ENCODE measurements at places on chromosomes 7 and 10.

- peaks cover 18% of the 10 kb centered on the region for H3K4me1 ChIP-seq
- DNase-seq = no peak
- no peak overlapping the region for H3K4me3 ChIP-seq
- no peak overlapping the region for H3K27ac ChIP-seq
- no peaks in the 10 kb centered on the region for H3K36me3 ChIP-seq
Measured at GRCh38 chr7:76281006-76281705, 21.3 kb upstream of the HSPB1 start.

GRCh38 chr10:17644485-17644943 lies 563 bp downstream of the STAM start:
- peaks cover 42% of the 10 kb centered on the region for H3K4me1 ChIP-seq
- no peaks in the 10 kb centered on the region for H3K27me3 ChIP-seq
- peaks cover 8% of the 10 kb centered on the region for H3K36me3 ChIP-seq
- peak overlapping the region; percentile 90 for H3K4me3 ChIP-seq
- peak; percentile 33 for DNase-seq

DNA sequence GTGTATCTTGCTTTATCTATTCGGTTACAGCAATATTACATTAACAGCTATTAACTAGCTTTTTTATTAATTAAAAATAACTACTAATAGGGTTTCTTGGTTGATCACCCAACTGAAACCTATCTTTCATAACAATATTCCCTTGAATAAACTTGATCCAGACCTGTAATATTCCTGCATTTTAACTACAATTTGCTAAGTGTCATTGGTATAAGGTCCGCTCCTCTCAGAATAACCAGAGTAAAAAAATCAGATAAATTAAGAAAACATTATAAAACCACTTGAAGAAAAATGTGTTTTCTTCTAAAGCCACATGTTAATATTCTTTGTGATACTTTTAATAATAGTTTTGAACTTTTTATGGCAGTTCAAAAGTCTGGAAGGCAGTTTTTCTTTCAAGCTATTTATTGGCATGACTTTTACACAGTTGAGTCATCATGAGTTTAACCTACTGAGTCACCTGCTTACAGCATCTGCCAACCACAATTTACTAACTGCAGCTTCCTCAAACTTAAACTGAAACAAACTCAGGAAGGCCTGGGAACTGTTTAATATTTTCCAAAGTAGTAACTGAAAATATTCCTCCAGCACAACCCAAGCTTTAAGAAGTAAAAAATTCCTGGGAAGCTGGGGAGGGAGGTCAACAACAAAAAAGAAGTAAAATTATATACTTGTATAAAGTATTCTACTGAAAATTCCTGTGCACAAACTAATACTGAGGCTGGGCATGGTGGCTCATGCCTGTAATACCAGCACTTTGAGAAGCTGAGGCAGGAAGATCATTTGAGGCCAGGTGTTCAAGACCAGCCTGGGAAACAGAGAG lies 103.2 kb downstream of the NRBF2 start:
- H3K36me3 ChIP-seq = peaks cover 3% of the 10 kb centered on the region
- H3K27ac ChIP-seq = peak overlapping the region; percentile 88
- DNase-seq = peak; percentile 89

DNA sequence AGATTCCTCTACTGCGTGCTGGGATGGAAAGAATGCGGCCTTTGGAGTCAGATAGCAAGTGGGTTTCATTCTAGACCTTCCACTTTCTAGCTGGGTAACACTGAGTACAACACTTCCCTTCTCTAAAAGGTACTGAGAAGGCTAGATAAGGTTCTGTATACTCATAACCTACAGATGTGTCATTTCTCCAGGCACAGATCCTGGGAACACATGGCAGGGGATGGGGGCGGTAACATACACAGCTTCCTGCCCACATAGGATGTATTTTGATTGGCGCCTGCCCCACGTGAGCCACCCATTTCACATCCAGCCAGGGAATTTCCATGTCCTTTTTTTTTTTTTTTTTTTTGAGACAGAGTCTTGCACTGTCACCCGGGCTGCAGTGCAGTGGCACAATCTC lies 31.8 kb downstream of the KLRG2 start:
- H3K27me3 ChIP-seq = no peaks in the 10 kb centered on the region
- H3K4me3 ChIP-seq = no peak overlapping the region
- no peaks in the 10 kb centered on the region for H3K4me1 ChIP-seq
- no peak overlapping the region for H3K27ac ChIP-seq
- no peak for DNase-seq
- no peaks in the 10 kb centered on the region for H3K36me3 ChIP-seq

GRCh38 chr10:104664205-104664604 lies 23.1 kb downstream of the SORCS3 start:
- DNase-seq = no peak
- no peaks in the 10 kb centered on the region for H3K4me1 ChIP-seq

GRCh38 chr7:37438906-37439652 lies 9.6 kb downstream of the ELMO1 start:
- no peak overlapping the region for H3K4me3 ChIP-seq
- H3K27ac ChIP-seq = no peak overlapping the region
- H3K27me3 ChIP-seq = no peaks in the 10 kb centered on the region
- H3K4me1 ChIP-seq = peaks cover 11% of the 10 kb centered on the region
